NCI-H187 (cell line): ENCODE measurements at places on chromosomes 6 and 20.

DNA sequence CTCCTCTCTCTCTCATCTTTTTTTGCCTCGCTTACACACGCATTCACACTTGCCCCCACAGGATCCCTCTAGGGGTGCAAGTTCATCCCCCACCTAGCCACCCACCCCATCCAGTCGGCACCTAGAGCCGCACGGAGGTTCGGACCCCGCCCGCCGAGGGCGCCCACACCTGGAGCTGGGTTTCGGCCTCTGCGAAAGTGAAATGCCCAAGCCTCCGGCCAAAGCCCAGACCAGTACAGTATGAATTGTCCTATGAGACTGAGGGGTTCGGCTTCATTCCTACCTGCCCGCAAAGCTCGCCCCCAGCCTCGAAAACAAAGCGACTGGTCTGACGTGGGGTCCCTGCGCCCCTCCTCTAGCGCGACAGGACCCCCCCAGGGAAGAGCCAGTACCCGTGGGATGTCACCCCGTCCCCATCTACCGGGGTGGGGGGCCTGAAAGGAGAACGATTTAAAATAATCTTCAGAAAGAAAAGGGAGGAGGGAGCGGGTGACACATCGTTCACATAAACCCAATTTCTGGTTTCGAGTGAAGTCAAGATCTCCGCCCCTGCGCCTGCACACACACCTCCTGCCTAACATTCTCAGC is 1.5 kb downstream of the TFAP2A start:
- no peak for DNase-seq

DNA sequence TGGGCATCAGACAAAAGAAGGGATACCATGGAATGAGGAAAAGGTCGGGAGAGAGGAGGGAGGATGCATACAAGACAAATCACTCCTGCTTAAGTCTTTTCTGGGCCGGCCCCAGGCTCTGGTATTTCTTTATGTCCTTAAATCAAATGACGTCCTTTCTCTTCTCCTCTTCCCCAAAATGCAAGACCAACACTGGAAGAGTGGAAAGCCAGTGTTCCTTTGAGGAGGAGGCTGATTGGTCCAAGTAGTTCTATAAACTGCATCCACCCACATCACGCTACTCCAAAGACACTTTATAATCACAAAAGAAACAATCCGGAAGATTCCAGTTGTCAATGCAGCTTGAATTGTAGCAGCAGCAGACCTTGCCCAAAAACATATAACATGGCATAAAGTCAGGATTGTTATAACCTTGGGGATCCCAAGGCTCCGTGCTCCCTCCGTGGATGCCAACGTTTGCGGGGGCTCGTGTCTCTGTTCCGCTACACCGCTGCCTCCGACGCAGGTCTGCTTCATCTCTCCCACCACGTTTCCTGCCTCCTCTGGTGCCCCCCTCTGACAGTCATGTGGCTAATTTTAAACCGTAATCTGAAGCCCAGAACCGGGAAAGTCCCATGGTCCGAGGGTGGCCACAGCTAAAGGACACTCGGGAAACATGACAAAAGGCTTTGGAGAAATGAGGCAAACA is 47.1 kb downstream of the MCUR1 start:
- no peak for DNase-seq

DNA sequence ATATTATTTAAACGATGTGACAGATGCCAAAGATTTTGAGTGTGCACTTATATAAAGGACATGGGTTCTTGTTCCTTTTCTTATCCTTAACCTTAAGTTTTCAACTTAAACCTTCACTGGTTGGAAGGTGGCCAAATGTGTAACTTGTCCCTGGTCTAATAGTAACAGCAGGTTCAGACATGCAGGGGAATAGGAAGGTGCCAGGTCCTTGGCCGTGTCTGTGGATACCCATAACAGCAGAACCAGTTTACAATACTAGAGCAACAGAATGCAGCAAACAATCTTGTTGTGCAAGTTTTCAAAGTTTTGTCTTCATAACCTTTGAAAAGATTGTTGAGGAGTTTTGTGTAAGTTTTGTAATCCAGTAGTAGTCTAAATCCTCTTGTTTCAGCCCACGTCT is 4.4 kb downstream of the MYB start:
- no peak for DNase-seq

DNA sequence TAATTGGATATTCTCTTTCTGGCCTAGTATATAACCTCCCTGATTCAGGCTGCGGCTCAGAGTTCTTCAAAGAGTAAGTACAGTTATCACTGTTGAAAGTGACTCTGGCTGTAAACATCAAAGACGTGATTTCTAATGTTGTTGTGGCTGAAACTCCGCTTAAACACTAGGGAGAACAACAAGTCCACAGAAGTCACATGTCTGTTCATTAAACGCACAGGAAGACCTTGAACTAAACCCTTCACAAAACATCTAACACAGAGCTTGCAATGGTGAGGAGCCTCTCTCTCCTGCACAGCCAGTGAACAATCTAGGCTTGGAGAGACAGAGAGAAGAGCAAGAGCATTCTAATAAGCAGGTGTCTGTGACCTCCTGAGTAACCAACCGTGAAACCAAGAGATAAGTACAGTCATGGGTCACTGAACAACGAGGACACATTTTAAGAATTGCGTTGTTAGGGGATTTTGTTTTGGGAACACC is 249.3 kb downstream of the PRKN start:
- no peak for DNase-seq

GRCh38 chr6:106568530-106568929 is 60.8 kb downstream of the RTN4IP1 start:
- no peak for DNase-seq

GRCh38 chr20:44166477-44166876 is 20.5 kb downstream of the JPH2 start:
- DNase-seq: no peak

GRCh38 chr20:57398231-57398821 is 7.1 kb downstream of the RBM38 start:
- no peak for DNase-seq

DNA sequence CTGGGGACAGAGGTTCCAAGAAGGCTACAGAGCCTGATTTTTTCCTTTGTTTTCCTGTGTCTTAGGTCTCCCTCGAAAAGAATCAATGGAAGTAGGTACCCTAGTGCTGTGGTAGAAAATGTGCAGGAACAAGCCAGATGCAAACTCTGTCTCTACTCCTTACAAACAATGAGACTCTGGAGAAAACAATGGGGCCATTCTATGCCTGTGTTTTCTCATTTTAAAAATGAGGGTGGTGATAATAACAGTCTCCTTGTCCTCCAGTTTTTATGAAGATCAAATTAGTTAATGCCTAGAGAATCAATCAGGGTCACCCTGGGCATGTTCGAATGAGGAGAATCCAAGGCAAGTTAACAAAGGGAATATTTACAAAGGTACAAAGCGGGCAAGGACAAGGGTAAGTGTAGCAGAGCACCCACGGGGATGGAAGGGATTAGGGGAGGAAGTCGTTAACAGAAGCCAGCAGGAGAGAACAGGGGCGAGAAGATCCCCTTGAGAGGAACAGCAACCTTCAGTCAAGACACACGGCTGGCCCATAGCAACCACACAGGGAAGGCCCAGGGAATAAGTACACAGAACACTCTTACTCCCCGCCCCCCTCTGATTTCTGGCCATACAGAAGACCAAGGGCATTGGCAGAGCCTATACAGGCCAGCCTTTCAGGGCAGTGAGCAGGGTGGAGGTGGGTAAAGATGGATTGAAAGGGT is 342.8 kb downstream of the PTPRT start:
- no peak for DNase-seq

GRCh38 chr6:34657037-34657306 is 39.6 kb downstream of the ILRUN start:
- DNase-seq: no peak

- DNase-seq: no peak
Observed at GRCh38 chr20:34468951-34469350, 47.3 kb upstream of the DYNLRB1 start.

GRCh38 chr6:152173321-152173720 is 365.8 kb downstream of the ESR1 start:
- DNase-seq: no peak

GRCh38 chr20:43583982-43584432 is 6.7 kb upstream of the IFT52 start:
- DNase-seq: no peak

DNA sequence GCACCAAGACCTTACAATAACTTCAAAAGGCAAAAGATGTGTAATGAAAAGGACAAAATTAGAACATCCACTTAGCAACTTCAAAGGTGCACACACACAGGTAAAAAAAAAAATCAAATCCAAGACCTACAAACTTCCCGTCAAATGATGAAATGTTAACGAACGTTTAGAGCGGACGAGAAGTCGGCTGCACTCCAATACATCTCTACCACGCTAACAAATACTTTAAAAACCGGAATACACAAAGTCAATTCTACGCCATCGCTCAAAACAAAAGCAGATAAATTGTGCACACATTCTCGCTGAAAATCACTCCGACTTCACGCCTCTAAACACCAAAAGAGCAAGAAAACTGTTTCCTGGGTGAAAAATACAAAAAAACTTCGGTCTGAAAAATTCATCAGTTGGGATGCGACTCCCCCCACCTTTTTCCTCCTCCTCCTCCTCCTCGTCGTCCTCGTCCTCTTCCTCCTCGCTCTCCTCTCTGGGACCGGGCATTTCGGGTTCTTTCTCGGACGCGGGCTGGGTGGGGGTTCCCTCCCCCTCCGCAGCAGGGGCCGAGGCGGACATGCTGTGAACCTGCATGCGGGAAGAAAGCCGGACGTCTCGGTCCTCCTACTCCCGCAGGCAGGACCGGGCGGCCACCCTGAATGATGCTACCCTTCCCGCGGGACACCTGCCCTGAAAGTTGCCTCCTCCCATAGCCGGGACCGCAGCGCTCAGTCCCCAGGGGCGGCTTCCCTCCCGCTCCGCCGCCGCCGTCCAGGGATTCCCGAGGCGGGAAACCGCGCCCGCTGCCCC is 712 bp downstream of the DEK start:
- DNase-seq: no peak

DNA sequence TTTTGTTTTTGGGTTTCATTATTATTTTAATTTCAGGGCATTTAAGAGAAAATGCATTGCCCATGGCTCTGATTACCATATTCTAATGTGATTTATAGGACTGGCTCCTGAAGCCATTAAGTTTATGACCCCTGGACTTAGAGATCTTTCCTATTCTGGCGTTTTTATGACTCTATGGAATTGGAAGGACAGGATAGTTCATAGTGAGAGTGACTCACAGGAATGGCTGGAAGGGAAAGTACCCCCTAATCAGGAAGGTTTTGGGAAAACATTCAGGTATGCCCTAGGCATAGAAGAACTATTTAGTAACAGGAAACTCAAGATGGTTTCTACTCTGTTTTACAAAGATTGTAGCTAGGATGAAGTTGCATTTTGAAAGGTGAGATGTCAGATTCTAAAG is 108.6 kb upstream of the SLC2A12 start:
- no peak for DNase-seq

- DNase-seq: no peak
Observed at GRCh38 chr6:18183766-18184165, 28.5 kb downstream of the KDM1B start.

- no peak for DNase-seq
Observed at GRCh38 chr6:112651239-112651638, 304.1 kb downstream of the RFPL4B start.

DNA sequence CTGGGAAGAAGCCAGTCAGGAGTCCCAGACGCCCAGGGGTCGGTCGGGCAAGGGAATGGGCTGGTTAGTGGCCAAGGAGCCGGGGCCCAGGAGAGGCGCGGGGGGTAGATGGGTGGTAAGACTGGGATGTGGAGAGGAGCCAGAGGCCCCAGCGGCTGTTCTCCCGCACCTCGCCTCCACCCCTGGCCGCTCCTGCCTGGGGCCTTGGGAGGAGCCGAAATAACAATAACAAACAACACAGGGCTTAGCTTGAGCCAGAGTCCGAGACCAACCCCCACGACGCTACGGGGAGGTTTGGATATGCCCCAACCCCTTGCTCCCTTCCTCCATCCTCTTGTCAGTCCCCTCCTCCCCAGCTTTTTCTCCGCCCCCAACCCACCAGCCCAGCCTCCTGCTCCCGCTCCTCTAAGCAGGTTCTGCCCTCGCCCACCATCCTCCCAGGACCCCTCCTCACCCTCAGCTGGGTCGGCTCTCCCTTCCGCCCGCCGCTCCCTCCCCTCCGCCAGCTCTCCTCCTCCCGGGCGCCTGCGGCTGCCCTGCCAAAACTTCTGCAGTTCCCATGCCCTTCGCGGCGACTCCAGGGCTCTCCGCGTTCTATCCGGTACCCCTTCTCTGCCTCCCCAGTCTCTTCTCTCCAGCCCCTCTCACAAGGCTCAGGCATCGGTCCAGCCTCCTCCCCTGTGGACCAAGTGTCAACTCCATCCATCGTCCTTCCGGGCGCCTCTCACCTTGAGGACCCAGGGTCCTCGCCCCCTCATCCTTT is 1.1 kb downstream of the RNF39 start:
- DNase-seq: no peak

DNA sequence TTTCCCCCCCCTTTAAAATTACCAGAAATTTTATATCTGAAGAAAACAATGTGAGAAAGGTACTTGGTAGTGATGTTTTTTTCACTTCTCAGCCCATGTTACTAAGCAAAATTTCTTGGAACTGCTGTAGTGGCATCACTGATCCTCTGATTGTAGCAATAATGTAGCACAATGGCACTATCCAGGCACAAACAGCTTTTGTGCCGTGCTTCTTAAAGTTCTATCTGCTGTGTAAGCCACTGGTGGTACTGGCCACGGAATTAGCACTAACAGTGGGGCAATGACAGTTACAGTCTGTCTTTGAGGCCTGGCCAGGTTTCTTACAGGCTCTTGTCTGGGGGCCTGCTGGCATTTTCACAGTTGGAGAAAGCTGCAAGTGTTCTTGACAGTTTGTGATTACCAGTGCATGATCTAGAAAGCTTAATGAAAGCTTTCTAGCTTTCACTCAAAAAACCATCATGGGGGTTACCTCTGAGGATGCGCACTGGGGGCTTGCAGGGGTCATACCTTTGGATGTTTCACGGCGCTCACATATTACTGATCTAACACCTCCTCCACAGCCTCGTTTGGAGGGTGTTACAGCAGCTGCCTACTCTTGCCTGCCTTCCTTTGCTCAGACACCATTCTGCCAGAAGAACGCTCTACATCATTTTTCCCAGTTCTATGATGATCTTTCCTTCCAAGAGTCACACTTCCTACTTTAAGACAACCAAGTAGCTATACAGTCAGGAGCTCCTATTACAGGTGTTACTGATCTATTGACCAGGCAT is 58.4 kb upstream of the ARMH2 start:
- no peak for DNase-seq

GRCh38 chr20:48695255-48695654 is 132.5 kb downstream of the PREX1 start:
- no peak for DNase-seq
